NCI-H510A (cell line): ENCODE measurements at places on chromosomes 11 and 22.

DNA sequence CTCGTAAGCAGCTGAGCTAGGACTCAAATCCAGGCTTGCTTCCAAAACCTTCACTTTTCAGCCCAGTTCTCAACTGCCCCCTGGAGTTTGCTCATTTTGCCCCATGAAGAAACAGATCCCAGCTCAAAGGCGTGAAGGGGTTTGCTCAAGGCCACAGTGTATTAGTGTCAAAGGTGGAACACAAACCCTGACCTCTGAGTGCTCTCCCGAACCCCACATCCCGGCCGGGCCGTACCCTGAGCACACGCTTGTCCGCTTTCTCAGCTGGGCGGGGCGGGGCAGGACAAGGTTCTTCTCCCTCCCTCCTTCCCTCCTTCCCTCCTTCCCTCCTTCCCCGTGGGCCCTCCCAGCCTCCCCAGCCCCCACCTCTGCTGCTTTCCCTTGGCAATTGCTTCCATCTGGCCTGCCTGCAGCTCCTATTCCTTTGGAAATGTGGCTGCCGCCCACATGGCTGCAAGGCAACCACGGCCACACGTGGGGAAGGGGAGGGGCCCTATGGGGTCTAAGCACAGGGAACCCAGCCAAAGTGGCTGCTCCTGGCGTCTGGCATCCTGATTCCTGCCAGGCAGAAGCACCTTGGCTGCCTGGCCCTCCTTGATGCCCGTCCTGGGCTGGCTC is 4.1 kb downstream of the ST3GAL4 start:
- DNase-seq: no peak

GRCh38 chr22:49622241-49623105 is 205.2 kb downstream of the BRD1 start:
- no peak for DNase-seq

- no peak for DNase-seq
Measured at GRCh38 chr11:65922565-65922964, 3.3 kb downstream of the DRAP1 start.

DNA sequence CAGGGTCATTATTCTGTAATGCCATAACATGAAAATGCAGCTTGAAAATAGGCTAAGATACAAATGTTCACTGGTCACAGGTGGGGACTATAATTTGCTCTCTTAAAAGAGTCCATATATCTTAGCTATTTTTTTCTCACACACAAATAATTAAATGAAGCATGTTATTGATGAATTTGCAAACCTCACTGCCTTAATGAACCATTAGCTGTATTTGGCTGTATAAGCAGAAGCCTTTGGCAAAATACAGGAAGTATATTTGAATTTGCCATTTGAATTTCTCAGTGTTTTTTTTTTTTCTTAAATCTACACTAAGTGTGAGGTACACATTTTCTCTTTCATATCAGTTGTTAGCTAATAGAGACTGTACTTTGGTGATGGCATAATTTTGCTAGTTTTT is 38.7 kb downstream of the DDI1 start:
- DNase-seq: no peak

- DNase-seq: peak; percentile 33
Measured at GRCh38 chr11:45371251-45372115, 85.3 kb upstream of the SYT13 start.

- DNase-seq: no peak
Measured at GRCh38 chr11:133197425-133197824, 334.9 kb downstream of the OPCML start.

DNA sequence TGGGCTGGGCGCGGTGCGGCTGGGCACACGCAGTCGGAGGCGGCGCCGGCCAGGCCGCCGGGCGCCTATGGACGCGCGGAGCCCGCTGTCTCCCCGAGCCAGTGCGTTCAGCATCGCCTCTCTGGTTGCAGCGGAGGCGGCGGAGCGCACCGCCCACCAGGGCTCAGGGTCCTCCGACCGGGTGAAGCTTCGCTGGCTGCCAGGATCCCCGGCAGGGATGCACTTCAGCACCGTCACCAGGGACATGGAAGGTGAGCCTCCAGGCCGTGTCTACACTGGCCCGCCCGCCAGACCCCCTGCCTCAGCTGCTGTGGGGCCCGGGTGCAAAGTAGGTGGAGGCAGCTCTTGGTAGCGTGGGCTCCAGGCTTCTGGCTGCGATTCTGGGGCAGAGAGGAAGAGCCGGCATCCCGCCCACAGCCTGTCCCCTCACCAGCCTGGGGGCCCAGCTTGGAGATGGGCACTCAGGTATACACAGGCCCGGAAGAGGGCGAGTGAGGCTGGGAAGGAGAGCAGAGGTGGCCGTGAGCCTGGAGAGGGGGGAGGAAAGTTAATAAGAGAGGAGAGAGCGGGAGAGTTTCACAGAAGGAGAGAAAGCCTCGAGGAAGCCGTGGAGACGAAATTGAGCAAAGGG is 1.0 kb upstream of the TBX1 start:
- DNase-seq: no peak
